ENCODE measurements at places on chromosomes 4 and X.

- DNase-seq = no peak
Measured at GRCh38 chr4:101035487-101035886, 311.8 kb downstream of the PPP3CA start.

DNA sequence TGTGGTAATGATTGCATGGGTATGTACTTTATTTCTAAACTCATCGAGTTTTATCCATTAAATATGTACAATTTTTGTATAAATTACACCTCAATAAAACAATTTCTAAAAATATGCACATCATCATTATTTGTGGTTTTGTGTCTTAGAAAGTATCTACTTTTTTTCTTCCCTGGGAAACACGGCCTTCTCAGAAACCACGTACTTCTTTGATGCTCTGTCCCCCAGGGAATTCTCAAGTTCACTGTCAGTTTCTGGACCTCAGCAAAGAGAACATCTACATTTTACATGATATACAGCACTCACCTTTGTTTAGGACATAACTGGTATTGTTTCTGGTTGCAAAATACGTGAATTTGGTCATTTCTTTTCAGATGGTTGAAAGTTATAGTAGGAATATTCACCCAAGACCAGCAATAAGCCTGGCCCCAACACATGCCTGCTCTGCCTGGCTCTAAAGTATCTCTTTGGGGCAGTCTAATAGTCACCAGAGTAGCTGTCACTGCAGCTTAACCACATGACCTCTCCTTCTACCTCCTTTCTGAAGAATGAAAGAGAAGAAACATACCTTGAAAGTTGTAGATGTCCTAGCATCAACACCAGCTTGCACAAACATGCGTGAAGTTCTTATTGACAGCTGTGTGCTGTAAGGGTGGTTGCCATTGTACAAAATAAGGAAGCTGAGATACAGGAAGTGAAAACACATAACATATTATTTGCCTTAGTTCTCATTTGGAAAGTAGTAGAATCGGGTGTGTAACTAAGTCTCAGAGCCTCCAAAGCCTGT is 48.4 kb upstream of the SPANXN4 start:
- no peak for DNase-seq

GRCh38 chr4:152206185-152206584 is 329.7 kb downstream of the FBXW7 start:
- no peak for DNase-seq

- DNase-seq = no peak
Measured at GRCh38 chr4:16329125-16329796, 103.0 kb upstream of the TAPT1 start.

DNA sequence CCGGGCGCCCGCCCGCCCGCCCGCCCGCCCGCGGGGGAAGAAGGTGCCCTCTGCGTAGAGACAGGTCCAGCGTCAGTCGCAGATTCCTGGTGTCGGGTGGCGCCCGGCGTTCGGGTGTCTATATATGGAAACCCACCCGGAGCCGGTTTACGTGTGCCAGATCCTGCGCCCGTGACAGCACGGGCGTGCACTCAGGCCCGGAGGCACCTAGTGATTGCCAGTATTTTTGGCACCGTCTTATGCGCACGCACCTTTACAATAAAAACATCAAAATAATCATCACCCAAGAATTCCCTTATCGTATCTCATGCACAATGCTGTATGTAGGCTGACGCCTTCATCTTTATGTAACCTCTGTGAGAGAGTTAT is 519 bp downstream of the SLC25A4 start:
- peak; percentile 30 for DNase-seq

DNA sequence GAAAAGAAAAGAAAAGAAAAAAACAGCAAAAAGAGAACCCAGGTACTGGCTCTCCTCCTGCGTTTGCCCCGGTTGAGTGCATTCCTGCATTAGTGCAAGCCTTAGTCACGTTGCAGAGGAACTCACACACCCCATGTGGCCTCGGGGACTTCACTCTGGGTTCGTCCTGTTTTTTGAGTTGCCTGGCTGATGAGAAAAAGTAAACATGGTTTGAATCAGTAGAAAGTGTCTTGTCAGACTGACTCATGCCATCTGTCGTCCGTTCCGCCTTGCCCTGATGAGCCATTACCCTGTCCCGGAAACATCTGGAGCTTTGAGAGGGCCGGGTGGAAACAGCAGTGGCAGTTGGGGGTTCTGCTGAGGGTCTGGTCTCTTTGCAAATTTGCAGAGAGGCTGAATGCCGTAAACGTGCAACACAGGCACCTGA is 16.3 kb downstream of the CD99 start:
- peak; percentile 67 for DNase-seq

- DNase-seq = no peak
Measured at GRCh38 chr4:151784706-151785105, 23.9 kb upstream of the GATB start.

DNA sequence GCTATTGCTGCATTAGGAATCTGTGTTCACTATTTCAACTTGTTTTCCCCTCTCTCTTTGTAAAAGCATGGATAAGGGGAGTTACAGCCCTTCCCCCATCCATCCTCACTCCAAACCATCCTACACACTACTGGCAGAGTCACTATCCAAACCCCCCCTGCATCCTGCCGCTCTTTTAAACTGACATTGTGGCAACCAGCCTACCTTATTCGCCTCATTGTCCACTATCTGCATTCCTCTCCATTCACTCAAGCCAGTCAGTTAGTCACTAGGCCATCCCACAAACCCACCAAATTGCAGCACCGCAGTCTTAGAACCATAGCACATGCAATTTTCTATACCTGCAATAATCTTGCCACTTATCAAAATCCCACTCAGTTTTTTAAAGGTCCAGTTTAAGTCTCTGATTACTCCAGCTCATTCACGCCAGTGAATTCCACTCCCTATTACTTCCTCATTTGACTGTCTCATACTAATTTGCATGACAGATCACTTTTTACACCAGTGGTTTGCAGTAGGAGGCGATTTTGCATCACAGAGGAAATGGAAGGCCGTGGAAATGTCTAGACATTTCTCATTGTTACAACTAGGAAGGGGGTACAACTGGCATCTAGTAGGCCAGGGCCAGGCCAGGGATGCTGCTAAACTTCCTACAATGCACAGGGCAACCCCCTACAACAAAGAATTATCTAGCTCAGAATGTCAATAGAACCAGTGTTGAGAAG is 181.8 kb downstream of the HS6ST2 start:
- DNase-seq = no peak

GRCh38 chrX:108178143-108178498 is 86.5 kb downstream of the ATG4A start:
- DNase-seq = no peak

GRCh38 chrX:66015900-66016689 is 23.8 kb downstream of the VSIG4 start:
- no peak for DNase-seq

DNA sequence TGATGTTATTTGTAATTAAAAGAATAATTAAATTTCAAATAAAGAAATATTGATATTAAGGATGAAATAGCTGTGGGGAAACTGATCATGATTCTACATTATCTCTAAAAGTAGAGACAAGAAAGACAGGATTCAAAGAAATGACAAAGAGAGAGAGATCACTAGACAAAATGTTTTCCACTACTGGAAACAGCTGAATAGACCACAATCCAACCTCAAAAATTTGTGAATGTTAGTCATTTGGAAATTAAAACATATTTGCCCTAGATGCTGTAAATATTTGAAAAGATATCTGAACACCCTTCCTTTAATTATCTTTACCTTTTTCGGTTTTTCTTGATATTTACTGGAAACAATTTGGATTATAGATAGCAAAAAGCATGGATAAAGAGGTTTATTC is 414.9 kb downstream of the CENPC start:
- DNase-seq = no peak

DNA sequence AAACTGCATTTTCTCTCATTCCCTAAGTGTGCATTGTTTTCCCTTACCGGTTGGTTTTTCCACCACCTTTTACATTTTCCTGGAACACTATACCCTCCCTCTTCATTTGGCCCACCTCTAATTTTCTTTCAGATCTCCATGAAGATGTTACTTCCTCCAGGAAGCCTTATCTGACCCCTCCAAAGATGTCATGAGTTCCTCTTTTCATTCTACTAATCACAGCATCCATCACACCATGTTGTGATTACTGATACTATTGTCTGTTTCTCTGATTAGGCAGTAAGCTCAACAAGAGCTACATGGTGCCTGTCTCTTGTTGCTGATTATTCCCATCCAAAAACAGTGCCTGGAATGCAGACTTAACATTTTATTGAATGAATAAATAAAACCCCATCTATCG is 2.9 kb upstream of the AFP start:
- DNase-seq = no peak

- DNase-seq = no peak
Measured at GRCh38 chrX:100864657-100865391, 9.3 kb downstream of the NOX1 start.

DNA sequence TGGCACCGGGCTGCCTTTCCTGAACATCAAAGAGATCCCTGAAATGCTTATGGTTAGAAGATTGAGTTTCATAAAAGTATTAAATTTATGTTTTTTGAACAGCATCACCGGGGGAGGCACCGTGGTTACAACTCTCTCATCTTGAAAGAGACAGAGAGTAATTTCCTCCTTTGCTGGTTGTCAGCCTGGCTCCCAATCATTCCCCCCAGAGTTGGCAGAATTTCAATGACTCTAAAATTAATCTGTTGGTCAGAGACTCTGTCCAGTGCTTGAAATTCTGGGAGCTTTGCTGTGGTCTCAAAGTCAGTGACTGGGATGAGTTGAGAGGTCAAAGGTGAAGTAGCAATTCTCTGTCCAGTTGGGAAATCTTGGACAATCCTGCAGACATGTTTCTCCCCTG is 135.9 kb downstream of the RAB28 start:
- no peak for DNase-seq

DNA sequence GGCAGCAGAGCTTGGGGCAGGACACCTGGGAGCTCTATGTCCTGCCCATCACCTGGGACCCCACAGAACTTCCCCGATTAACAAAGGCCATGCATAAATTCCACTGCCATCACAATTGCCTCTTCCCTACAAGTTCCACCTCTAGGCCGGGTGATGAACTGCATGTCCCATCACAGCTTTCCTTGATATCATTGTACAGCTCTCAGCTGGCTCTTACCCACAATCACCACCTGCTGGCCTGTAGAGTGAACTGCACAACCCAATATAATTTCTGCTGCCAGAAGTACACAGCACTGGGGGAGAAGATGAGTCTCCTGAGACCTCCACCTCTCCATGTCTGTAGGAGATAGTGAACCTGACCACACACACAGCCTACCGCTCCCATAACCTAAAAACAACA is 285.0 kb upstream of the AADAT start:
- DNase-seq = peak; percentile 11

DNA sequence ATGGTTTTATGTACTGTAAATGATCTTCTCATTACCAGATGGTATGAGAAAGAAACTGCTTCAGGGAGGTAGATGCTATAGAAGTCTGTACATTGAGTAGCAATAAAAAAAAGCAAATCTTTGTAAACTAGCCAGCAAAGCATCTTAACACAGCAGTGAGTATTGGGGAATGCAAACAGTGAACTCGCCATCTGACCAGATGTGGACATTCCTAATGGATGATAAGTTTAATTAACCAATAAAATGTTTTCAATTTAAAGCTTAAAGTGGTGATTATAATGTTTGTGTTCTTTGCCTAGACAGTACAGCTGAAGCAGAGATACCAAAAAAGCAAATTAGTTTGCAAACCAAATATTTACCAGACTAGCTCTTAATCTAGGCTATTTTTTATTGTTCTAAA is 1144.2 kb downstream of the FAT4 start:
- DNase-seq = no peak

GRCh38 chr4:126937846-126938422 is 694.8 kb upstream of the INTU start:
- DNase-seq = no peak

- DNase-seq = no peak
Measured at GRCh38 chrX:29359276-29359675, 772.0 kb downstream of the IL1RAPL1 start.

DNA sequence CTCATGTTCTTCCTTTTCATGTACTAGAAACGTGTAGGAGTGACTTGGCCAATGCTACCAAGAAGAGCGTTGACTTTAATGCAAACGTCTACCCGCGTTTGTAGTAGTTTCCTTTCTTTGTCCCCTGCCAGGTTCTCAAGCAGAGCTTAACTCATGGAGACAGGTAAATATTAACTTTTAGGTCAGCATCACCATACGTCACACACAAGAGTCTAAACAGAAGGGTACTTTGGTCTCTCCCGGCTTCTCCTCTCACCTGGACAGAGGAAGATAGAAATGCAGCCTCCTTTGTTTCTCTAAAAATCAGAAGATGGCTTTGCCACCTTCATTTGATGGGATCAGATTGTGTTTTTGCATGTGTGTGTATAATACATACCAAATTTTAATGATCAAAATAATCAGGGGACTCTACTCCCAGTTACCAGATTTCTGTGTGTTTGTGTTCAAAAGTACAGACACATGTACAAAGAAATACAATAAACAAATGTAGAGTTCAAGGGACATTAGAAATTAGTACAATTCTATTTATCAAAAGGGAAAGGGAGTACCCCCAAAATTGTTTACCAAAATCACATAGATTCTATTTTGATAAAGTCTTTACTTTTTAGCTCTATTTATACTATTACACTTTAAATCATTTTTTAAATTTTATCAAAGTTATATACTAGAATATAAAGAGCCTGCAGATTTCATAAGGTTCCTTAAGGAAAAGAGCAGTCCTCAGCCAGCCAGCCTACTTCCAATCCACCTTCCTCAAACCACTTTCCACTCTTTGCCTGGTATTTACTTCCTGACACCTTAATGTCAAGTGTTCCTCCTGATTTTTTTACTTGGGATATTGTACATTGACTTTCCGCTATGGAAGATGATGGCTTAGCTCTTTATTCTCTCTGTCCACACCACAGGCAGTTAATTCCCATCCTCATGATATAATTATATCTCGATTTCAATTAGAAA is 195.5 kb downstream of the RELL1 start:
- peak; percentile 17 for DNase-seq

DNA sequence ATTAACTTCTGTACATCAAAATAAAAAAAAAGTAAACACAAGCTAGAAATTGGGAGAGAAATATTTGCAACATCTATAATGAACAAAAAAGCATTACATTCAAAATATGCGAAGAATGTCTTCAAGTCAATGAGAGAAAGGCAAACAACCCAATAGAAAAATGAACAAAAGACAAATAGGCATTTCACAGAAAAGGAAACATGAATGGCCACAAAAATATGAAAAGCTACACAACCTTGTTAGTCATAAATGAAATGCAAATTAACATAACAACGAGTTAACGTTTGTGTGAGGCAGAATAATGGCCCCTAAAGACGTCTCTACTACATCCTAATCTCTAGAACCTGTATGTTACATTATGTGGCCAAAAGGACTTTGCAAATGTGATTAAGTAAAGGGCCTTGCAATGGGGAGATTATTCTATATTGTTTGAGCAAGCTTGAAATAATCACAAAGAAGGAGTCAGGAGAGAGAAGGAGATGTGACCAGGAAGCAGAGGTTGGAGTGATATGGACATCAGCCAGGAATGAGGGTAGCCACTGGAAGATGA is 86.8 kb downstream of the WDFY3 start:
- no peak for DNase-seq

DNA sequence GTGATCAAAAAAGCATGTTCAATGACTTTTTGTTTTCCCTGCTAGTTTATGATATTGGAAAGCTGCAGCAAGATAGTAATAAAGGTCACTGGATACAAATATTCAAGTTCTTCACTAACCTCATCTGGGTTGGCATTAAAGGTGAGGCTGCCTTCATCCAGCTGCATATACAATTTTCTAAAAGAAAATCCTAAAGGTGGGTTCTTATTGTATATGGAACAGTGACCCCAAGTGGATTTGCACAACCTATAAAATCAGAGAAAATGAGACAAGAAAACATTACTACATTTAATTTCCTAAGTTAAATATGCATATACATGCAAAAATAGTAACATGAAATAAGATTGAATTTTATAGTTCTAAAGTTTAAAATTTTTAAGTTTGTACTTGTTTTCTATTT is 23.9 kb downstream of the FBXO8 start:
- no peak for DNase-seq
